ENCODE measurements at places on chromosomes 3 and 15. TPM values are rescaled to one million over a fixed set of nuclear protein-coding genes. Genes with fewer than 3 reads are reported as not detected.

The ACP3 gene
- total RNA-seq, result 1.2 TPM

DNA sequence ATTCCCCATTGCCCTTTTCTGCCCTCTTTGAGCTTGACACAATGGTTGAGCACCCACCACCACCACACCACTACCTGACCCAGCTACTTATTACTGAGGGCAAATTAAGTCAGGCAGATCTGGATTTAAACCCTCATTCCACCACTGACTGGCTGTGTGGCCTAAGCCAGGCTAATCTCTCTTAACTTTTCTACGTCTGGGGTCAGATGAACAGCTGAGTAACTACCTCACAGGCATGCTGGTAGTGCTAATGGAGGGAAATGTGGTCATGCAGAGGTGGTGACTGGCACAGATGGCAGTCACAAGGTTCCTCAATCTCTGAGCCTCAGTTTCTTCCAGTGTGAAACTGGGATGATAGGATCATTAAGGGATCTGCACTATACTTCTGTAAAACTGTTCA lies 4.3 kb upstream of the MRPS25 start:
- DNase-seq, result no peak

The VPS39 gene
- 53.3 TPM for total RNA-seq

- DNase-seq, result no peak
These were observed 70.3 kb downstream of the TAMM41 start for GRCh38 chr3:11776346-11776745.

All from right cardiac atrium (tissue), 5 donors.